ENCODE measurements at places on chromosomes 12 and 14.
A peak's percentile ranks its signal among the peaks of the same experiment; 100 is the strongest.

- DNase-seq, result no peak
Measured at GRCh38 chr12:104802208-104802607, 155.9 kb downstream of the SLC41A2 start.

DNA sequence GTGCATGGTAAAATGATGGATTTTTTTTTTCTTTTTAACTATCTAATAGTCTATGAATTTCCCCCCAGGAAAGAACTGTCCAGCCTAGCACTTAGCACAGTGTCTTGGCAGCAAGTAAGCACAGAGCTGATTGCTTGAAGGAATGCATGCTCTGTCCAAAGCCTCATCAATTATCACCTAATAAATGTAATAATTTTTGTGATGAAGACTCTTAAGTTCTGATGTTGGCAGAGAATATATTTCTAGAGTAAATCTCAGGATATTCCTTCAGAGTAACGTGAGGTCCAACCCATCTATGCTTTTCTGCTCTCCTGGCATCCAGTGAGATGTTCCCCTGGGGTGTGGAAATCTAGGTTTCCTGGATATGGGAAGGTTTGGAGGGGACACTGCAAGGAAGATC is 152.4 kb downstream of the TMX1 start:
- no peak for DNase-seq

DNA sequence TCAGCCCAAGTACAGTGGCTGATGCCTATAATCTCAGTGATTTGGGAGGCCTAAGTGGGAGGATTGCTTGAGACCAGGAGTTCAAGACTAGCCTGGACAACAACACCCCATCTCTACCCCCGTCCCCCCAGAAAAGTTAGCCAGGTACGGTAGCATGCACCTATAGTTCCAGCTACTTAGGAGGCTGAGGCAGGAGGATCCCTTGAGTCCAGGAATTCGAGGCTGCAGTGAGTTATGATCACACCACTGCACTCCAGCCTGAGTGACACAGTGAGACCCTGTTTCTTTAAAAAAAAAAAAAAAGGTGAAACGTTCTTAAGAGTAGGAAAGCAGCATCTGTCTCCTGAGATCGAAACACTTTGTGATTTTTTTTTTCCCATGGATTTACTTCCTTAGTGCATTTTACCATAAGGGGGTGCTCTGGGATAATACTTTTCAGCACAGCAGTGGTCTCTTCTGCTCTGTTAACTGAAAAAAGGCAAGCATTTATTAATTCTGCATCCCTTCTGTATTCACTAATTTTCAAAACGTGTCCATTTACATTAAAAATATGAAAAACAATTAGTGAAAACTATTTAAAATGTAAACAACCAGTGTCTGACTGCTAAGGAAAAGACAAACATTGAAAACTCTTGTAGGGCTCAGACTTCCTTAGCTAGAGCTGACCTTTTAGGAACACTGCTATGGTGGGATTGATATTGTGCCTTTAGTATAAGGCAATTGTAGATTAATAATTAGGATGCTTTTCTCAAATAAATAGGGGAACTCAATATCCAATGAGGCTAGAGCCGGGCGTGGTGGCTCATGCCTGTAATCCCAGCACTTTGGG is 31.2 kb upstream of the USP44 start:
- no peak for DNase-seq

- DNase-seq, result no peak
Measured at GRCh38 chr14:55645145-55645544, 65.1 kb downstream of the KTN1 start.

DNA sequence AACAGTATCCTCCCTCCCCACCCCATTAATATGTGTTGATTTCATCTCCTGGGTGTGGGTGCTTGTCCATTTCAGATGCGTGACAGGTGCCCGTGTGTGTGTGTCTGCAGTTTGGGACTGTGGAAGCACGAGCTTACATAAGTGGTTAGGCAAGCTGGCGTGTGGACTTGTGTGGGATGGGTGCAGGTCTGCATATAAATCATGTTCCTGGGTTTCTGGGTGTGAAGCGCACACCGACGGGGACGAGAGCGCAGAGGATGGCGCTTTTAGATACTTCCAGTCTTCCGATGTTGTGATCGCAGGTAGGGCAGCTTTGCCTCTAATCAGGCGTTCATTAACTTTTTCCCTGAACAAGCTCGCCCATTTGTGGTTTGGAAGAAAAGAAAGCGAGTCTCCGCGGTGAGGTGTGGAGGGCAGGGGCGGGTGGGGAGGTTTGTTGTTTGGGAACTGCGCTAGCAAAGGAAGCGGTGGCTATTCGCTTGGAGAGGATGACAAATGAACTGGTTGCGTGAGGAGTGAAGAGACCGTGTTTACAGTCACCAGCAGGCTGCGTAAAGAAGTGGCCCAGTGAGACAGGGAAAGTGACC is 865 bp downstream of the RGS6 start:
- DNase-seq, result no peak

DNA sequence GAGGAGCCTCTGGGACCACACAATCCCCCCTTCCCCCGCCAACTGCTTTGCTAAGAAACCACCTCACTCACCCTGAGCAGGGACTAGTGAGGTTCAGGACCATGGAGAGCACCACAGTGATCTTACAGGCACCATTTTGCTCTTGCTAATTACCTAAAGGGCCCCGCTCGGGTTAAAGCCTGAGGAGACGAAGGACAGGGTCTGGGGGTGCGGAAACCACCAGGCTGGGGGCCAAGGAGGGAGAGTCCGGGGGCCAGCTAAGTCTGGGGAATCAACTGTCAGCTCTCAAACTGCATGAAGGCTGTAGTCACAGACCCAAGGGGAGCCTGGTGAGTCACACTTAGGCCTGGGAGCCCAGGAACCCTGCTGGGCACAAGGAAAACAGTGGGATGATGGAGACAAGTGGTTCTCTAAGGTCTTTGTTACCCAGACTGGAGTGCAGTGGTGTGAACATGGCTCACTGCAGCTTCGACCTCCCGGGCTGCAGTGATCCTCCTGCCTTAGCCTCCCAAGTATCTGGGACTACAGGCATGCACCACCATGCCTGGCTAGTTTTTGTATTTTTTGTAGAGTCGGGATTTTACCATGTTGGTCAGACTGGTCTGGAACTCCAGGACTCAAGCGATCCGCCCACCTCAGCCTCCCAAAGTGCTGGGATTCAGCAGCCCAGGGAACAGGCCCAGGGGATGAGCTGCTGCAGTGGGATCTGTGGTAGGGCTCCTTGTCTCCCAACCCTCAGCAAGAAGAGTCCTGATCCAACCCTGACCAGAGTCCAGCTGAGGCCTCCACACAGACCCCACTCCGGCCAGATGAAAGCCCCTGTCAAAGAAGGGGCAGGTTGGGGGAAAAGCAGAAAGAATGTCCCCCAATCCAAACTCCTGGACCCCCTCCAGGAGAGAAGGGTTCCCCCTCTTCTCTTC is 98.8 kb downstream of the CALM1 start:
- peak; percentile 34 for DNase-seq

DNA sequence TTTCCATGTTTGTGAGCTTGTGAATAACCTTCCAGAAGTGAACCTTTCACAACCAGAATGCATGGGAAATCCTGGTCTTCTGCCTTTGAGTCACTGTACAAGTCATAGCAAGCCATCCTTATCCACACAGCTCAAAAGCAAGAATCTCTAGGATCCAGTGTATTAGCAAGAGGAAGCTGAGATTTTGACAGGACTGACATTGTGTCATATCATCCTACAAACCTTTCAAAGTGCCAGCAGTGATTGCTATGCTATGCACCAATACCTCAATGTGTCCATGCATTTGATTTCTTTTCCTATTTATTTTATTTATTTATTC is 13.5 kb upstream of the NRDE2 start:
- DNase-seq, result no peak

DNA sequence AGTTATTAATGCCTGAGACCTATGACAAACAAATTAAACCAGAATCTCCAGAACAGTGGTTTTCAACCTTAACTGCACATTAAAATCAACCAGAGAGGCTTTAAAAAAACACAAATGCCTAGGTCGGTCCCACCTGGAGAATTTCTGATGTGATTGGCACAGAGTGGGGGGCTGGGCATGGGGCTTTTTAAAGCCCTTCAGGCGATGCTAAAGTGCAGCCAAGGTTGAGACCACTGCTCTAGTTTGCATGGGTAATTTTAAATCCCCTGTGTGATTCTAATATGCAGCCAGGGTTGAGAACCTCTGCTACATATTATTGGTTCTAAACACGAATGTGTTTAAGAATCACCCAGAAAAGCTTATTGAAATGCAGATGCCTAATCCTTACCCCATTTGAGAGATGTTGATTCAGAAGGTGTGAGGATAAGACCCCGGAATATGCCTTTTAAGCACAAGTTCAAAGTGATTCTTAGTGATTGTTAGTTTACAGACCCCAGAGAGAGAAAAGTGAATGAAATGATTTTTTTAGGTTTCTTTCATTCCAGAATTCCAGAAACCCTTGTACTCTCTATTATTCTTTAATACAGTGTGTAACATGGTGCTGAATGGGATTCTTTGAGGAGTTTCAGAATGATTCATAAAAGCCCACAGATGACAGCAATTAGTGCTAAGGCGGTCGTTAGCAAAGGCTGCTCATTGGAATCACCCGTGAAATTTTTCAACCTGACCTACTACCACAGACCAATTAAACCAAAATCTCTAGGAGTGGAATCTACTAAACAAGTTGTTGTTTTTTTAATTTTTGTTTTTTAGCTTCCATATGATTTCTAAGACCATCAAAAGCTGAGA is 44.9 kb downstream of the LIN7A start:
- DNase-seq, result no peak

DNA sequence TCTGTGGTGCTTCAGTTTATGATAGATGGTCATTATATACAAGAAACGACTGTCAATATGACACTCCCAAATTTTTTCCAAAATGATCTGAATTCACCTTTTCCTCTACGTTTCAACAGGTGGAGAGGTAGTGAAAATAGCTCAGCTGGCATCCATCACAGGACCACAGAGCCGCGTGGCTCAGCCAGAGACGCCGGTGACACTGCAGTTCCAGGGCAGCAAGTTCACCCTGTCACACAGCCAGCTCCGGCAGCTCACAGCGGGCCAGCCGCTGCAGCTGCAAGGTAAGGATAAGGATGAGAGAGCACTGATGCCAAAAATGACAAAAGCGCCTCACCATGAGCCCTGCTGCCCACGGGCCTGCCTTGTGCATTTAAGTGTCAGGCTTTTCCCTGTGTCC is 73.9 kb downstream of the EP400 start:
- DNase-seq, result no peak

DNA sequence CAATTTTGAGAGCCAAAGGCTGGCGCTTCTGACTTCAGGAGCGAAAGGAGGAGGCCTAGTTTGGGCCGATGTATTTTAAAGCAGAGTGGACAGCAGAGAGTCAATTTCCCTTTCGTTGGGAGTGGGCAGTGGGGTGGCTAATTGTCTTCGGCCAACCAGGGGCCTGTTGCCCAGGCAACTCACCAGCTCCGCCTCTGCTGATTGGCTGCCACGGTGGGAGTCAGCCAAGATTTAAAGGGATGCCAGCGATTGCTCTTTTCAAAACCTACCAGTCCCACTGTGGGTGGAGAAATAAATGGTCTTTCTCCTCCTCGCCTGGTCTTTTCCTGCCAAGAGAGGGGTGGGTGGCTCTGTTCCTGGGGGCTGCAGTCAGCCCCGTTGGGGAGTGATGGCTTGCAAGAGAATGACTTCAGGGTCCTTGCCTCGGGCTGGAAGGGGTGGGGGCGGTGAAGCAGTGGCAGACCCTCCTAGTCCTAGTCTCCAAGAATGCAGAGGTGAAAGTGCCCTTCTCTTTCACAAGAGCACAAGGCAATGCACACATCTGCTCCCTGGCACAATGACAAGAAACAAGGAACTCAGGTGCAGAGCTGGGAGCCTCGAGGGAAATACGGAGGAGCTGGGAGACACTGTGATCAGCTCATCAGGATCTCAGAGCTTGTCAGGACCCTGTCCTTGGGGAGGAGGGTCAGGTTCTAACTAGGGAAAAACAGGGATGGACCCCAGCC is 37.7 kb downstream of the RASAL1 start:
- no peak for DNase-seq

- DNase-seq, result no peak
Measured at GRCh38 chr14:101763941-101764709, 2.6 kb downstream of the PPP2R5C start.

DNA sequence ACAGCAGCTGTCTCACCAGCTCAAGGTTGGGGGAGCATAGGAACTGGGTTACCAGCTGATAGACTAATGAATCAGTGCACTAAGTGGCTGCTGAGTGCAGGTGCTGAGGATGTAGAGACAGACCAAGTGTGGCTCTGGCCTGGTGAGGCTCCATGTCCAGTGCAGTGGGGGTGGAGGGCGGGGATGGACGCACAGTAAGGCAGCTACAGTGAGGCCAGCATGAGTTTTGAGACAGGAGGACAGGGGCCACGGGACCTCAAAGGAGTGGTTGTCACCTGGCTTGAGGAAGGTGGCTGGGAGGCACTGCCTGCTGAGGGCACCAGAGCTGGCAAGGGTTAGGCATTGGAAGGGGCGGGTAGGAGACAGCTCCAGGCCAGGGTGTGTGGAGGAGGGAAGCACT is 37.0 kb downstream of the SYNE3 start:
- DNase-seq, result no peak

DNA sequence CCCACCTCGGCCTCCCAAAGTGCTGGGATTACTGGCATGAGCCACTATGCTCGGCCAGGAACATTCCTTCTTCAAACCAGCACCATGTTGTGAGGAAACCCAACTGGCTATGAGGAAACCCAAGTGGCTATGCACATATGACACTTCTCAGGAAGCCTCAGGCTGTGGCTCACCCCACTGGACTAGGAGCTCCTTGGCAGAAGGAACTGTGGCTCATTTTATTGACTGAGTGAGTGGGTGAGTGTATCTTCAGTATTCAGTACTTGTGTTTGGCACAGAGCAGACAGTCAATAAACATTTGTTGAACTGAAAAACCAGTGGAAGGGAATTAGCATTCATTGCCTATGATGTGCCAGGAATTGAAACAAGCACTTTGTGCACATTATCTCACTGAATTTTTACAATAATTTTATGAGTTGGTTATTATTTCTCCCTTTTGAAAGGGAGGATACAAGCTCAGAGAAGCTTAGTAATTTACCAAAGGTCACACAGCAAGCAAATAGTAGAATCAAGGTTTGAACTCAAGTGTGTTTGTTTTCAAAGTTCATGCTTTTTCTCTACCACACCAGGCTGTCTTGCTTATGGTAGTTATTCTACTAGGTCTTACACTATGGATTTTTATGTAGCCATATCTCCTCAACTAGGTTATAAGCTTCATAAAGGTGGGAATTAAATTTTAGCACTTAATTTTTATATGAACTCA is 121.6 kb downstream of the VEZT start:
- no peak for DNase-seq

- no peak for DNase-seq
Measured at GRCh38 chr14:75736845-75737485, 75.9 kb downstream of the TTLL5 start.

GRCh38 chr14:72439707-72440106 is 454.2 kb downstream of the DPF3 start:
- no peak for DNase-seq

GRCh38 chr12:46555406-46555852 is 182.9 kb upstream of the SLC38A2 start:
- no peak for DNase-seq

Measured in activated gamma-delta T cell treated with Interleukin-2 at 50 U/mL for 16 hours (primary cell).